ENCODE measurements at places on chromosomes 5 and 9.

DNA sequence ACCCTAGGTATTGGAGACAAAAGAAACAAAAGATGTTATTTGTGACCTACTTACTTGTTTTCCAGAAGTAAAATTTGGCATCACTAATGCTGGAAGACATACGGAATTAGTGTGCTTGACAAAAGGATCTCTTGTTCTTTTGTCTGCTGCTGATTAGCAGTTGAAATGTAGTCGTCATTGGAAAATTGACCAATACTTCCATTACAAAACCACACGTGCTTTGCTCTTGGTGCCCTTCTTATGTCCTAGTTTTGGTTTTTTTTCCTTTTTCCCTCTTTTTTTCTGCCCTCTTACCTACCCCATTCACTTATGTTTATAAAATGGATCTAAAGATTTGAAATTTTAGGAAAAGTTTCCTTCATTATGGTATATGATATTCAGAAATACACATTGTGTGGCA is 197.4 kb downstream of the FER start:
- no peak for DNase-seq

- DNase-seq, result no peak
These were observed 318.2 kb downstream of the SLCO4C1 start for GRCh38 chr5:101977729-101978345.

DNA sequence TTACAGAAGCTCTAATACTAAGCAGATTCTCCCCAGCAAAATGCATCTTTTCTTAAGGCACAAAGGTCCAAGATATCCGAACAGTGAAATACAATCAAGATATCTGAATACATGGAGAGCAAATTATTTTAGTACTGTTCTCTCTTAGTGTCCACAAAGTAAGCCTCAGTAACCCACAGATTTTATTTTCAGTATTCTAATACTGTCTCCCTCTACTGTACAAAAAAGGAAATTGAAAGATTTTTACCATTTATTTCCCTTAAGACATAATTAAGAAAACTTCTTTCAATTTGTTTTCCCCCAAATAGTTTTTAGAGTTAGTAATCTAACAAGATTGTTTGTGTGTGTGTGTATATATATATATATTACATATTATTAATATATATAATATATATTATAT is 24.7 kb upstream of the NOL6 start:
- DNase-seq, result no peak

- no peak for DNase-seq
These were observed 192.3 kb downstream of the DEPDC1B start for GRCh38 chr5:60507687-60508086.

DNA sequence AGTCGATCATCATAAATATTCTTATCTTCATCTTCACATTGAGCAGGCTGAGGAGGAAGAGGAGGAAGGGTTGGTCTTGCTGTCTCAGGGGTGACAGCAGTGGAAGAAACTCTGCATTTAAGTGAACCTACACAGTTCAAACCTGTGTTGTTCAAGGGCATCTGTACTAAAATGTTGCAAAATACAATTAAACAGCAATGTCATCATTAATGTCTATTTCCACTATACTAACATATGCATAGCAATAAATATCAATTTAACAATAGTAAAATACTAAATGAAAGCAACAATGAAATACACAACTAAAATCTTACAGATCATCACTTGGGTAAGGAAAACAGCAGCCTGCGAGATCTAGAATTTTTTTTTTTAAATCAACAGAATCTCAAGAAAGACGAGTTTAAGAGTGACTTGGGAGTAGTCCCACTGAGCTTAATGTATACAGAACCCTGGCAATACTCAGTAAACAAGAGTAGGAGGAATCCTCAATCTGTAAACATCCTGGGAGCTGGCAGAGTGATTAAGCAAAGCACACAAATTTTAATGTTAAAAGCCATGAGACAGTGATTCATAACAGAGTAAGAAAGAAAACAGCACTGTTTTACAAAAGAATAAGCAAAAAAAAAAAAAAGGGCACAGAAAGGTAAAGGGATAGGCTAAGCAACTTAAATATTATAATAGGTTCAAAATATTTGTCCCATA is 10.0 kb downstream of the HOMER1 start:
- DNase-seq, result no peak

DNA sequence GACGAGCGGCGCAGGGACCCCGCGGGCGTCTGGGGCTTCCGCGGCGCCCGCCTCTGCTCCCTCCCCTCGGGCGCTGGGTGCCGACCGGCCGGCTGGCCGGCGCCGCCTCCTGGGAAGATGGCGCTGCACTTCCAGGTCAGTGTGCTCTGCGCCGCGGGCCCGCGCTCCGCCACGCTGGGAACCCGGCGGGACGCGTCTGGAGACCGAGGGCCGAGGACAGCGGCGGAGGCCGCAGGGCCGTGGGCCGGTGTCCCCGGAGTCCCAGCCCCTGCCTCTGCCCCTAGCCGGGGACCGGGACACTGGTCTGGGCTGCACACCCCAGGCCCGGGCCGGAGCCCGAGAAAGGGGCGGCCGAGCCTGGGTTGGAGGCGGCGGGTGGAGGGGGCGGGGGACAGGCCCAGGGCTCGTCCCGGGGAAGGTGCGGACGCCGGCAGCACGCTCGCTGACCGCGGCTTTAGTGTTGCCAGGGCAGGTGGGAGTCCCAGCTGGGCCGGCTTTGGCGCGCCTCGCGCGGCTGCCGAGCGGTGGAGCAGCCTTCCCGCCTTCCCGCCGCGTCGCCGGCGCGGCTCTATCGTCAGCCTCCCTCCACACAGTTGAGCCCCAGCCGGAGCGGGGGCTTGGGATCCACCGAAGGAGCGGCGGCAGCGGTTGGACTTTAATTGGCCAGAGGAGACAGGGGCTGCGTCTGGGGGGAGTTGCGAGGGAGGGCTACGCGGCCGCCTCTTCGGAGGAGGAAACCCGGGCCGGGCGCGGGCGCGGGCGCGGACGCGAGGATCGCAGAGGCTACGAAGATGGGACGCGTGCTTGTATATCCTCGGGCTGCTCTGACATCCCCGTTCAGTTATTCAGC is at the start of gene RANBP17:
TSS of gene RANBP17 (plus strand) at position 102 of the 850 bp plus-strand sequence.
- DNase-seq, result no peak

GRCh38 chr9:34573599-34574325 is 15.8 kb downstream of the CNTFR start:
- DNase-seq, result no peak

GRCh38 chr9:89745601-89746376 is 141.0 kb downstream of the GADD45G start:
- no peak for DNase-seq

DNA sequence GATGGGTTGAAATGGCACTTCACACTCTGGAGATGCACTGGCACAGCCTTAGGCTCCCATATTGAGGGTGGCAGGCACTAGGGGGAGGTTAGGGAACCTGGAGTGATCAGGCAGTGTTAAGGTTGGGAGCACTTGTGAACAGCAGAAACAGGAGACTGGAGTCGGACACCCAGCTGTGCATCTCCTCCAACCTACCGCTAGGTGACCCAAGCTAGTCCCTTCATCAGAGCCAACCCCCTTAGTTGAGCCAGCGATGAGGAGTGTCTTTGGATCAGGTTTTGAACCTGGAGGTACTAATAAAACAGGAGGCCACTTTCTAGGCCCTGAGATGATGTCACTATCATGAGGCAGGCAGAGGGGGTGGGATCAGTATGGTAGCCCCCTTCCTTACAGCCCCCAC is 1.7 kb downstream of the ACTL7B start:
- DNase-seq, result no peak

DNA sequence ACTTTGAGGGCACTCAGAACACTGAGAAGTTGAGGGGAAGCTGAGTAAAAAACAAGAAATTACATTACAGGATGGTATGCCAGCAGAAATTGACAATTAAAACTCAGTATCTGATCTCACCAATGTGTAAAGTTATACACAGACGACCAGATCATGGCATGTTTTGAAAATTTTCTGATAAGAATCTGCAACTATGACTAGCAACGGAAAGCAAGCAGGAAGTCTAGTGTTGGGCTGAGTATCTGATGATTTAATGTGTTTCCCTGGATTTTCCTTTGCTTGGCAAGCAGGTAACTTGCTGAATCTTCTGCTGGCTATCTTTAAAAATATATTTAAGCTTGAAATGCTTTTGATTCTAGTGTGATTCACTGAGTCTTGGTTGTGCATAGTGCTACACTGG is 5.2 kb upstream of the GCNT4 start:
- DNase-seq, result no peak

- no peak for DNase-seq
These were observed 13.4 kb downstream of the OXCT1 start for GRCh38 chr5:41856644-41857491.

DNA sequence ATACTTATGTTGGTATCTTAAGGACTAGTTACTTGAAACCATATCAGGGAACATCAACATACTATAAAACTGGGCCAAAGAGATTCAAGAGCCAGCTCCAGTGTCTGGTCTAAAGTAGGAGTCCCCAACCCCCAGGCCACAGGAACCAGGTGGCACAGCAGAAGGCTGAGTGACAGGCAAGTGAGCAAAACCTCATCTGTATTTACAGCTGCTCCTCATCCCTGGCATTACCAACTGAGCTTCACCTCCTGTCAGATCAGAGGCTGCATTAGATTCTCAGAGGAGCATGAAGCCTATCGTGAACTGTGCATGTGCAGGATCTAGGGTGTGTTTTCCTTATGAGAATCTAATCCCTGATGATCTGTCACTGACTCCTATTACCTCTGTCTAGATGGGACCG is 581.6 kb upstream of the CDH9 start:
- DNase-seq, result no peak

DNA sequence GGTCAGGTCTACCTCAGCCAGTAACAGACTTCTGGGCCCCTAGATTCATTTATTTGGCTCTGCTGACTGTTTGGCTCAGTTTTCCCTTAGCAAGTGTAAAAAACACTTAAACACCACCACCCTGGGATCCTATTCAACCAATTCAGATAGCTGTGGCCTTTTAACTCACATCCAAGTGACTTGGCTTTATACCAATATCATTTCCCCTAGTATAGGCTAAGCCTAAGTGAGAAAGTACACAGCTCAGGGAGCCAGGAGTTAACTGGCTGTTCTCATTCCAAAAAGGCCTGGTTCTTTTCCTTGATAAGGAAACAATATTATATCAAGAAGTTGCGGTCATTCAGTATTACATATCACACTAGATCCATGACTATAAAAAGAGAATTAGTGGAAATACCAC is 163.5 kb downstream of the ARL15 start:
- DNase-seq, result no peak

DNA sequence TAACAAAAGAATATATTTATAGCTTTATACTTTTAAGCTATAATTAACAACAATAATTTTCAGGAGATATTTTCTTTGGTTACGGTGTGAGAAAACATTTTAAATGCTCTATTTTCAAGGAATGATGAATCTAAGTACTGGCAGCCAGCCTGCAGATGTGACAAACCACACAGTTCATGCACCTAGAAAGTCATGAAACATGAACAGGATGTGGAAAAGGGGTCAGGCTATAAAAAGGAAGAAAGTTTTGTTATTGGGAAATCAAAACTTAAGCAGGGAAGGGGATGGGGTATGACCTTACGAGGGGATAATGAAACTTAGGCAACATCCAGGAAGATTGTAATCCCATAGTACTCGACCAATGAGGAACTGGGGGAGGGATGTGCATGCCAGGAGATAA is 508.7 kb upstream of the GRAMD2B start:
- no peak for DNase-seq

DNA sequence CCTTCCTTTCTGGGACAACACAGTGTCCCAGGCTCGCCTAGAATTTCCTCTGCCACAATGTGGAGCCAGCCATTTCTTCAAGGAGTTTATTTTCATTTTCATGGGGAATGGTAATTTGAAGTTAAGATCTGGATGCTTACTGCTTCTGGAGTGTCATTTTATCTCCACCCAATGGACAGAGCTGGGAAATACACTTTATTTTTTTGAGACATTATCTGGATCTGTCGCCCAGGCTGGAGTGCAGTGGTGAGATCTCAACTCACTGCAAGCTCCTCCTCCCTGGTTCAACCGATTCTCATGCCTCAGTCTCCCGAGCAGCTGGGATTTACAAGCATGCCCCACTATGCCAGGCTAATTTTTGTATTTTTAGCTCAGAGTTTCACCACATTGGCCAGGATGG is 12.7 kb upstream of the THG1L start:
- no peak for DNase-seq

GRCh38 chr9:135874859-135875258 is 32.5 kb downstream of the CAMSAP1 start:
- DNase-seq, result no peak
